ENCODE measurements at places on chromosomes 16 and 17.

- peak; percentile 44 for DNase-seq
Observed at GRCh38 chr17:45370949-45371413, 54.2 kb upstream of the MAP3K14 start.

GRCh38 chr16:60541535-60541934, 1494.7 kb downstream of the CDH8 start:
- DNase-seq = no peak

- DNase-seq = no peak
Observed at GRCh38 chr16:29760567-29761279, 14.9 kb upstream of the C16orf54 start.

DNA sequence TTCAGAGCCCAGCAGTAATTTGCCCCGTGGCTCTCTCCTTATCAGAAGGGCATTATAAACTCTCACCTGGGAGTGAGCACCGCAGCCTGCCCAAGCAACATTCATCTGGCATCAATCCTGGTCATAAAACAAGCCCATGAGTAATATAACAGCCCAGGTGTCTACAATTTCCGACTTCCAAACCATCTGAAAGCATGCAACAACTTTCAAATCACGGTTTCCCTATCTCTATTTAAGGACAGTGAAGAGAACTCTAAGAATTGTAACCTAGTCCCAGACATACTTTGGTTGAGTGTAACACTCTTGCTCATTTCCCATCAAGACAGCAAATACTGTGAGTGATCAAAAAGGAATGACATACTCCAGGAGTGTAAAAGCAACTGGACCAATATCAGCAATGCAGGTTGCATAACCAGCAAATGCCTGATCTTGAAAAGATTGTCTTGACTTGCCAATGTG, 487.4 kb upstream of the SOX9 start:
- DNase-seq = peak; percentile 85

DNA sequence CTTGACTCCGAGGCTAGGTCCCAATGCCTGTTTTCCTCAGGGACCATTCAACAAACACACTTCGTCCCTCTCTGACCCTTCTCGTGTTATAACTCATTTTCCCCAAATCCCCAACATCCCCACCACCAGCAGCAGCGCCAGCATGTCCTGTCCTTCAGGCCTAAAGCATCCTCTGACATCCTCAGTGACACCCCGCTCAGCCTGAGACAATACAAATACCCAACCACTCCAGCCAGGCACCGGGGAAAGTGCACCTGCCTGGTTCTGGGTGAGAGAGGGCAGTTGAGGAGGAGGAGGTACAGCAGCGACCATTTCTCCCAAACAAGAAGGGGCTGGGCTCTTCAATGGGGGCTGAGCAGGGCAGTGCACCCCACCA, 4.7 kb downstream of the MNT start:
- DNase-seq = no peak

- no peak for DNase-seq
Observed at GRCh38 chr17:8408371-8408770, 10.7 kb upstream of the RNF222 start.

GRCh38 chr16:85903559-85903958, 4.6 kb downstream of the IRF8 start:
- no peak for DNase-seq

DNA sequence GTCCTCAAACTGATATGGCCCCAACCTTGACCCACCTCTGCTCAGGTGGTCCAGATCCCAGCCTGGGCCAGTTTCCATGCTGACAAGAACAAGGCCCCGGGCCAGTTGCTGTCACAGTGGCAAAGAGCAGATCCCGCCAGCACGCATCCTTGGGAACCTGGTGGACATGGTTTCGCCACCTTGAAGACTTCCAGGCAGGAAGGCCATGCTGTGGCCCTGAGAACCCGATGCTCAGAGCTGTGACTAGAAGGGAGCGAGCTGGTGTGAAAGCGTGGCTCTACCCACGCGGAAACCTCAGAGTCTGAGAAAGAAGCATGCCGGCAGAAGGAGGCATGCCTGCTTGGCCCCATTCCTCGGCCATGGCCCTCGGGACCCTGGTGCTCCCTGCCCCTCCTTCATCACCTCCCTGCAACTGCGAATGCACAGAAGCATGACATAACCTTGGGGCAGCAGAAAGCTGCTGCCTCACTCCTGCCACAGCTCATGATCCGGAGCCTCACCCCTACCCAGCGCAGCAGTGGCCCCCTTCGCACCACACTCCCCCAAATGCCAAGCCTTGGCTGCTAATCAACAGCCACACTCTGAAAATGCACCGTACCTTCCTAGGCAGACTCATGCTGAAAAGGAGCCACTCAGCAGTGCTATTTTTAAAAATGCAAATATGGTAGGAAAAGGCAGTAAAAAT, 33.2 kb downstream of the UBE2O start:
- DNase-seq = no peak

- no peak for DNase-seq
Observed at GRCh38 chr16:28136751-28137434, 73.4 kb upstream of the GSG1L start.

DNA sequence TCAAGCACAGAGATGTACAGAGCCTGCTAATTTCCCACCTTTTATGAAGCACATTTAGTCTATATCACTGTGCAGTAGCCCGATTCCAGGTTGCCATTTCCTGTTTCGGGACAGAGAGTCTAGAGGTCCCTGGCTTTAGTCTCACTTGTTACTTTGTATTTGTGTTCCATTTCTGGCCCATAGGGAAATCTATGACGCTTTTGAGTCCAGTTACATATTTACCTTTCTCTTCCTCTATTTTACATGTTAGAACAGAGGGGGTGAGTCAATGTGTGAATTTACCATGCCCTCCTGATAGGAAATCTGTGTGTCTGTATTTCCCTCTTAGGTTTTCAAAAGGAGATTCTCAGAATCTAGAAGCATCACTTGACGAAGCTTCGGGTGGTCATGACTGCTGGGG, 227.1 kb upstream of the ZFHX3 start:
- no peak for DNase-seq

GRCh38 chr17:45131616-45132319, 547 bp downstream of the PLCD3 start:
- peak; percentile 40 for DNase-seq

DNA sequence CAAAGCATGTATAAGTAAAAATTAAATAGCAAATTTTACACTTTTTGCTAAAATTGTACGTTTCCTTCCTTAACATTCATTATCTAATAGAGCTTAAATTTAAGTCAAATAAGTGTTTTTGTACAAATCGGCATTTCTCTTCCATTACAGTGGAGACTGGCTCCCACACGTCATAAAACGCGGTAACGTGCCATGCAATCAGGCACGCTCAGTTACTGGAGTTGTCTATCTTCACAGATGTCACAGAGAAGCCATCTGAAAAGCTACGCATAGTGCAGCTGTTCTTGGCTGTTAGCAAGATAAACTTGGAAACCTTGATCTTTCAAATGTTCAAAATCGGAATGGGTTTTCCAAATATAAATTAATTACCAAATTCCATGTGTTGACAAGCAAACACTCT, 165.3 kb downstream of the STX8 start:
- no peak for DNase-seq

- no peak for DNase-seq
Observed at GRCh38 chr16:29974291-29975133, 844 bp downstream of the TAOK2 start.

GRCh38 chr17:62601471-62601870, 26.0 kb upstream of the MRC2 start:
- DNase-seq = no peak

GRCh38 chr16:57343221-57343620, 15.4 kb upstream of the CCL22 start:
- no peak for DNase-seq

- peak; percentile 19 for DNase-seq
Observed at GRCh38 chr16:26983426-26983825, 83.3 kb upstream of the C16orf82 start.

DNA sequence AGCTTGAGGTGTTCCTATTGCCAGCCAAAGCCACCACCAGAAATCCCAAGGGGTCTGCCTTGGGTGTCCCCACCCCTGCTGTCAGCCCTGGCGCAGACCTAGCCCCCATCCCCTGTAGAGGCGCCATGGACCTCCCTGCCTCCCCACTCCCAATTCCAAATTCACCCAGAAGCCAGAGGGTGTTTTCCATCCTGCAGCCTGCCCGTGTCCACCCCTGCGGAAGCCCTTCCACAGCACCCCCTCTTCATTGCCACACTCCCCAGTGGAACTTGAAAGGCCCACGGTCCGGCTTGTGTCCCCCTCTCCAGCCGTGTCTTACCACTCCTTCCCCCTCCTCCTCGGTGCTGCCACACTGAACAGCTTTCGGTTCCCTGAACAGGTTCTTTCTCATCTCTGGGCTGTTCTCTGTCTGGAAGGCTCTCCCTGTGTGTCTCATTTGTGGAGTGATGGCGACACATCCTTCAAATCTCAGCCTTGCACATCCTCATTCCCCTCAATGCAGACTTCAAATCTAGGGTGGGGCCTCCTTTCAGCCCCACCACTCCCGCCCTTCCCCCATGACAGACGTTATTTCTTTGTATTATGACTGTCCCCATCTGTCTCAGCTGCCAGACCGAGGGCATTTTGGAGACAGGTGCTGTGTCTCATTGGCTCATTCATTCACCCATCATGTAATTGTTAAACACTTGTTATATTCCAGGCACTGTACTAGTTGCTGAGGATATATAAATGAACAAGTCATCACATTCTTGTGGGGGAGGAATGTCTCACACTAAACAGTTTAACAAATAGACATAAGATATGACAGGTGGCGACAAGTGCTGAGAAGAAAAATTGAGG, 36.3 kb downstream of the ADGRG5 start:
- DNase-seq = no peak

- DNase-seq = no peak
Observed at GRCh38 chr17:41258406-41258805, 3.2 kb downstream of the KRTAP9-9 start.

- DNase-seq = no peak
Observed at GRCh38 chr17:66920950-66921349, 43.6 kb upstream of the CACNG4 start.

- DNase-seq = peak; percentile 57
Observed at GRCh38 chr17:44672479-44673093, 16.3 kb downstream of the MEIOC start.

- DNase-seq = peak; percentile 33
Observed at GRCh38 chr17:3534881-3535252, 22.7 kb downstream of the TRPV3 start.
